DND-41 (cell line): ENCODE measurements at places on chromosomes 2 and 18.

GRCh38 chr18:48036226-48036625 is 105.8 kb upstream of the SMAD2 start:
- no peak overlapping the region for H3K27ac ChIP-seq
- H3K27me3 ChIP-seq: no peaks in the 10 kb centered on the region
- DNase-seq: no peak
- no peak overlapping the region for H3K4me3 ChIP-seq

GRCh38 chr2:172288603-172289002 is 138.8 kb upstream of the ITGA6 start:
- H3K4me3 ChIP-seq: no peak overlapping the region
- no peak overlapping the region for H3K27ac ChIP-seq
- peak; percentile 9 for DNase-seq
- peaks cover 7% of the 10 kb centered on the region for H3K27me3 ChIP-seq
- H3K36me3 ChIP-seq: no peaks in the 10 kb centered on the region
- H3K4me1 ChIP-seq: no peaks in the 10 kb centered on the region

GRCh38 chr2:108604196-108604595 is 69.9 kb downstream of the LIMS1 start:
- no peaks in the 10 kb centered on the region for H3K4me1 ChIP-seq
- H3K27ac ChIP-seq: no peak overlapping the region
- no peaks in the 10 kb centered on the region for H3K36me3 ChIP-seq
- DNase-seq: no peak
- no peak overlapping the region for H3K4me3 ChIP-seq

DNA sequence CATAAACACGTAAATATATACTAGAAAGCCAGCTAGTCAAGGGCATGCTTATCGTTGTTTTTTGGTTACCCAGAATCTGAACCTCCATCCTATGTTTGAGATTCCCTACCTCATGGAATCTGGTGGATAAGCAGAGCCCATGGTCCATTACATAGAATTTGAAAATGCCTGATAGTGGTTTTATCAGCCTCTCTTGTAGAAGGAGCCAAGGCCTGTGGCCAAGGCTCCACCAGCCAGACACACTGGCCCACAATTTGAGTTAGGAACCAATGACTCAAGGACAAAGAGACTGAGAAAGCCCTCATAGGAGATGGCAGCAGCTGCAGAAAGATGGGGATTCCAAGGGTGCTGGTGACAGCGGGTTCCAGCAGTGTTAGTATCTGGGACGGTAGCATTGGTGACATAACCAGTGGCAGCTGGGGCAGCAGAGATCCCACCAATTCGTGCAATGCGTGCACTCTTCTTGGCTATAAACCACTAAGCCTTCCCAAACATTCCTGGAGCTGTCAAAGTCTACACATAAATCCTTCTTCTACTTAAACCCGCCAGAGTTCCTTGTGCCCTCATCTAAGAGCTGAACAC is 51.2 kb upstream of the RMDN2 start:
- H3K36me3 ChIP-seq: no peaks in the 10 kb centered on the region
- H3K27me3 ChIP-seq: peaks cover 4% of the 10 kb centered on the region
- no peaks in the 10 kb centered on the region for H3K4me1 ChIP-seq
- no peak overlapping the region for H3K27ac ChIP-seq
- H3K4me3 ChIP-seq: no peak overlapping the region
